AG20443 (cell line): ENCODE measurements at places on chromosomes 4 and X.

DNA sequence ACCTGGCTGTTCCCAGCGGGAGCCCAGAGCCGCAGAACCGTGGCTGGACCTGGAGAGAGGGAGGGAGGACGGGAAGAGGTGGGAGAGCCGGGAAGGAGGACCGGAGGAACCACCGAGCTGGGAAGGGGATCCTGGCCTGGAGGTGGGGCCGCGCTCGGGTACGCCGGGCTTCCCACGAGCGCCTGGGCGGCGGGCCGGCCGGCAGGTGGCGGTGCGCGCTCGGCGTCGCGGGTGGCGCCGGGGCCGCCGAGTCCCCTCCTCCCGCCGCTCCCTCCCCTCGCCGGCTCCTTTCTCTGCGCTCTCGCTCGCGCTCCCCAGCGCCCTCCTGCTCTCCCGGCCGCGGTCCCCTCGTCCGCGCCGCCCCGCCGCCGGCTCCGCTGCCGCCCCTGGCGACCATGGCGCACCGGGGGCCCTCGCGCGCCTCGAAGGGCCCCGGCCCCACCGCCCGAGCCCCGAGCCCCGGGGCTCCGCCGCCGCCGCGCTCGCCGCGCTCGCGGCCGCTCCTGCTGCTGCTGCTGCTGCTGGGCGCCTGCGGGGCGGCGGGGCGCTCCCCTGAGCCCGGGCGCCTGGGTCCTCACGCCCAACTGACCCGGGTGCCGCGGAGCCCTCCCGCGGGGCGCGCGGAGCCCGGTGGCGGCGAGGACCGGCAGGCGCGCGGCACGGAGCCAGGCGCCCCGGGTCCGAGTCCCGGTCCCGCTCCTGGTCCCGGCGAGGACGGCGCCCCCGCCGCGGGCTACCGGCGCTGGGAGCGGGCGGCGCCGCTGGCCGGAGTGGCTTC, at the start of gene SORCS2:
Gene SORCS2 (plus strand): TSS at position 287 of the 778 bp plus-strand sequence.
- DNase-seq, result peak; percentile 93

DNA sequence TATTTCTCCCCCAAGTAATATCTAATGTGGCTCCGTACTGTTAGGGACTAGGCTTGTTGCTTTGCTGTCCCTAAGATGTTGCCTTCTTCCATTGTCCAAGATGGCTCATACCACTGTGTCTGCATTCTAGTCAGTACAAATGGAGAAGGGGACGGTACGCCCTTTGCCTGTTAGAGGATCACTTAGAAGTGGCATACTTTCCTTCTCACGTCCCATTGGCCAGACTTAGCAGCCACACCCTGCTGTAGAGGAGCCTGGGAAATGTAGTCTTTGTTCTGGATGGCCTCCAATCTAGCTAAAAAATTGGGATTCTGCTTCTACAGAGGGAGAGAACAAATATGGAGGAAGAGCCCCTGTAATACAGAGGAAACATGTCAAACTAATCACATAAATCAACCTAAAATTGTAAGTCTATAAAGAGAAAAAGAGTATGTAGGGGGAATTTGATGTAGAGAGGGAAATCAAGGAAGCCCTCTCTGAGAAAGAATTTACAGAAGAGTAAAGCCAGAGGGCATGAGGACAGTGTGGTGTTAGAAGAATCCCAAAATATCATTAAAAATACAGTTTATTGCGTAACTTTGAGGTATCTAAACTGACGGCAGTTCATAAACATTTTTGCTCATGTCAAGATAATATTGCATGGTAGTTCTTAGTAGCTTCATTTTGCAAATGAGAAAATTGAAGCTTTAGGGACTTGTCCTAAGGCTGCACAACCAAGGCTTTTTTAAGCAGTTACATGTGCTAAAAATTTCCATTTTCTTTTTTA, 15.1 kb downstream of the PRIMPOL start:
- peak; percentile 59 for DNase-seq

DNA sequence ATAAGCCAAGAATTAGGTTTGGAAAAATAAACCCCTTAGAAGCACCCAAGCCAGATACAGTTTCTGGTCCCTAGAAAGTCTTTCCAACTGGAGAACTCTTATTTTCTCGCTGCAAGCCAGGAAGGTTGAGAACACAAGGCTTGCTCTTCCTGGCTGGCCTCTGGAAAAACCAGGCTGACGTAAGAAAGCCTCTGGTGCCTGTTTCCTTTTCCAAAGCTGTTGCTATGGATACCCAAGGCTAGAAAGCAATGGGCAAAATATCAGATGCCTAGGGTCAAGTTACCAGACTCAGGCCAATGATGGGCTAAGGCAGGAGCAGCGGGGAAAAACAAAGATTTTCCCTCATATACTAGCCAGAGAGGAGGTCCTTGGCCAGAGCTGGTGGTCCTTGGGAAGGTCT, 281.6 kb downstream of the KLHL13 start:
- DNase-seq, result no peak

DNA sequence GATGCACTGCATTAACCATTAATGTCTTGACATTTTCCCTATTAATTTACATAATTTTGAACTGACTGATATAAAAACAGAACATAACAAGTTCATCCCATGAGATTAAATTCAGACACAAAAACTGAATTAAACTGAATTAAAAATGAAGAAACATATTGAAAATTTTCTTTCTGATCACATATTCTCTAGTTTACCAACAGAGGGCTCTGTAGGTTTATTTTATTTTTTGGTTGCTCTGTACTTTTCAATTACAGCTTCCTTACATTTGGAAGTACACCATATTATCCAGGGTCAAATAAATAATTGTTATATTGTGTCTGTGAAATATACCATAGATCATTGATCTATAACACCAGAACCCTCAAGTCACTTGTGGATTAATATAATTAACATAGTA, 27.3 kb upstream of the CT83 start:
- no peak for DNase-seq

- no peak for DNase-seq
Measured at GRCh38 chr4:24968992-24969391, 56.1 kb upstream of the CCDC149 start.

DNA sequence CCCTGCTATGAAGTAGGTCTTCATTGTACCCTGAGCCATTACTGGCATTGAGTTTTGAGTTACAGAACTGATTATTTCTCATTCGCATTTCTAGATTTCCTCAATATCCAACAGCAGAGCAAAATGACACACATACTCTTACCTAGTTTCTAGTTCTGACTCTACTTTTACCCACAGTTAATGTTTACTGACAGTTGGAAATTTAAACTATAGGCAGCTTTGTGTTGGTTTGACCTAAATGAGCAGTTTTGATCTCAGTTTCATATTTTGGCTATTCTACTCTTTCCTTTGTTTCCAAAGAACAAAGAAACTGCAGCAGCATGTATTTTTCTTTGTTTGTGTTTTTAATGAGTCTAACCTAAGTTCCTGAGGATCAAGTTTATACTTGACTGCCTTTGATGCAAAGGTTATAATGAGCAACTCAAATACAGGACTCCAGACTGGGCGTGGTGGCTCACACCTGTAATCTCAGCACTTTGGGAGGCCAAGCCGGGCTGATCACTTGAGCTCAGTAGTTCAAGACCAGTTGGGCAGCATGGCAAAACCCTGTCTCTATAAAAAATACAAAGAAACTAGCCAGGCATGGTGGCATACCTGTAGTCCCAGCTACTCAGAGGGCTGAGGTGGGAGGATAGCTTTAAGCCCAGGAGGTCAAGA, 30.4 kb downstream of the TXK start:
- DNase-seq, result no peak

DNA sequence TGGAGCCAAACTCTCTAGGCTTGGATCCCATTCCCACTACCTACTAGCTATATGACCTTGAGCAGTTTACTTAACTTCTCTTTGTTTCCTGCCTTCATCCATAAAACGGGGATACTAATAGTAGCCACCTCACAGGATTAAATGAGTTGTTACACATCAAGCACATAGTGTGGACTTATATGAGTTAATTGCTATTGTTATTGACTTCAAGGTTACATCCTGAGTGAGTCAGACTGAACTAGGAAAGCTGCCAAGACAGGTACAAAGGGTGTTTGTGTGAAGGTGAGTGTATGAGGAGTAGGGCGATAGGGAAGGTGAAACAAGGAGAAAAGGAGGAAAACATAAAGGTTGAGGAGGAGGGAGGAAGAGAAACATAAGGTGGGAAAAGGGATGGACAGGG, 32.2 kb downstream of the TFDP3 start:
- no peak for DNase-seq

GRCh38 chr4:2928242-2929176, 34.7 kb downstream of the NOP14 start:
- DNase-seq, result no peak

DNA sequence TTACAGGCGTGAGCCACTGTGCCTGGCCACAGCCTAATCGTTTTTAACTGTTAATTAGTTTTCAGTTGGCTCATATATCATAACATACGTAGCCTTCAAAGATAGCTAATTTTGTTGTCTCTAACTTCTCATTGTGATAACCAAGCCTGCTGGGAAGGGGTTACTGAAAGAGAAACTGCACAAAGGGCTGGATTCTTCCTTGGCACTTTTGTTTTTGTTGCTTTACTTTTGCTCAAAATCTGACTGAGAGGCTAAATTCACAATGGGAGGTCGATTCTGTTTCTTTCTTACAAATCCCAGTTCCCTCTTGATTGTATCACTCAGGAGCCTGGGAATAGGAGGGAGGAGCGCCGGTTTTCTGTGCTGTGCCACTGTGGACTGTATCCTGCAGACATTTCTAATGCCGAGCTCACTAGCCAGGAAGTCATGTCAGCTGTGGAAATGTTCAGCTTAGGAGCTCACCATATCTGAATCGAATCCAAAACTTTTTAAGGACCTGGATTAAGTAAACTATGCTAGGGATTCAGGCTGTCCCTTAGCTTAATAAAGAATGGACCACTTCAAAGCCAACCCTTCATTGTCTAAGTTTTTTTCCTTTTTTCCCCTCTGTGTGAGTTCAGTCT, 120.5 kb upstream of the FAT1 start:
- DNase-seq, result peak; percentile 68
